Activated T-cell treated with anti-CD3 and anti-CD28 coated beads for 1 hour (primary cell): ENCODE measurements at places on chromosomes 16 and 17.

GRCh38 chr16:67718668-67719047 is 458 bp downstream of the GFOD2 start:
- no peak for DNase-seq

GRCh38 chr17:49889500-49889899 is 41.6 kb upstream of the TAC4 start:
- no peak for DNase-seq

DNA sequence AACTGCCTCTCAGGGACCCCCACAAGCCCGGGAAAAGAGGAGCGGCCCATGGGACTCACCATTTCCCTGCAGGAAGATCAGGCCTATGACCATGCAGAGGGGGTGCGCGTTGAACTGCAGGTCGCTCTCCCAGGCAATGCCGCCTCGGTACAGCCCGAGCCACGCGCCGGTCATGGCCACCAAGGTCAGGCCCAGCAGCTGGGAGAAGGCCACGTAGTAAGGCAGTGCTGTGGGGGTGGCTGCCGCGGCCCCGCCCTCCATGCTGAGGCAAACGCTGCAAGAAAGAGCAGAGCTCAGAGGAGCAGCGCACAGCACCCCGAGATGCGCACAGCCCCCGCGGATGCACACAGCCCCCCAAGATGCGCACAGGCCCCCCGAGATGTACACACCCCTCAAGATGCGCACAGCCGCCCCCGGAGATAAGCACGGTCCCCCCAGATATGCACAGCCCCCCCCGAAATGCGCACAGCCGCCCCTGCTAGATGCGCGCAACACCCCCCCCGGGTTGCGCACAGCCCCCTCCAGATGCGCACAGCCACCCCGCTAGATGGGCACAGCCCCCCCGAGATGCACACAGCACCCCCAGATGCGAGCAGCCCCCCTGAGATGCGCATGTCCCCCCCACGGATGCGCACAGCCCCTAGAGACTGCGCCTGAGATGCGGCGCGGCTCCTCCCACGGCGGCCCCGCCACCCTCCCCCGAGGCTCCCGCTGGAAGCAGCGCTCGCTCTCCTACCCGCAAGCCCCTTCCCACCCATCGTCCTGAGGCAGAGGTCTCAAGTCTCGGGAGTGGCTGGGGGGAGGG is 8.6 kb downstream of the CYB561 start:
- DNase-seq = no peak

DNA sequence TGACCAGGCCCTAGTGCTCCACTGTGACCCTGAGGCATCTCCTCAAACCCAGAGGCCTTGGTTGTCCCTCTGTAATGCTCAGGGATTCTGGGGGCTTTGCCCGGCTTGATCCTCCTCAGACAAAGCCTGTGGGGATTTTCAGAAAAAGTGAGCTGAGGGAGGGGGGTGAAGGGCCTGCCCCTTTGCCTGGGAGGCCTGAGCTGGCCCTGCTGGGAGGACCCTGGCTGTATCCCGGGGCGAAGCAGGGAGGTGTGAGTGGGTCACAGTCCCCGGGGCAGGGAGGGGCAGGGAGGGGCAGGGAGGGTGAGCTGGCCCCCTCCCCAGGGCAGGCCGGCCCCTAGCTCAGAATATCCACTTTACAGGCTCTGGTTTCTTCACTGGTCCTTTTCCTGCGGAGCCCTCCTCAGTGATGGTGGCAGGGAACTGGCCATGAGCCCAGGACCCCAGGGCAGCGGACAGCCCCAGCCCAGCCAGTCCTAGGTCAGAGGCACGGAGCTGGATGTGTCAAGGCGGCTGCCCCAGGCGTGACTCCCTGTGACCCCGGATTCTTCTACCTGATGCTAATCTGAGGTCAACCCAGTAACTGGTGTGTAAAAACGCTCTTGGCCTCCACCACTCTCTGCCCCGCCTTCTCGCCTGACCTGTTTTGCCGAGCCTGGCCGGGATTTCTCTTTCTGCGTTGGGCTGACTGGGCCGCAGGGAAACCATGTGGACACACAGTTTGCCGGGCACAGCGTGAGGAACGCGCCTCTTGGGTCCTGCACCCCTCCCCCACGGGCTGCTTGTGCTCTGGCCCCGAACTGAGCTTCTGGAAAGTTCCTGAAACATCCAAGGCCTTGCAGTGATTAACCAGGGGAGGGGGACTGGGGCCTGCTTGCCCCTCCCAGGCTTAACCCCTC is 5.8 kb upstream of the FASN start:
- no peak for DNase-seq

DNA sequence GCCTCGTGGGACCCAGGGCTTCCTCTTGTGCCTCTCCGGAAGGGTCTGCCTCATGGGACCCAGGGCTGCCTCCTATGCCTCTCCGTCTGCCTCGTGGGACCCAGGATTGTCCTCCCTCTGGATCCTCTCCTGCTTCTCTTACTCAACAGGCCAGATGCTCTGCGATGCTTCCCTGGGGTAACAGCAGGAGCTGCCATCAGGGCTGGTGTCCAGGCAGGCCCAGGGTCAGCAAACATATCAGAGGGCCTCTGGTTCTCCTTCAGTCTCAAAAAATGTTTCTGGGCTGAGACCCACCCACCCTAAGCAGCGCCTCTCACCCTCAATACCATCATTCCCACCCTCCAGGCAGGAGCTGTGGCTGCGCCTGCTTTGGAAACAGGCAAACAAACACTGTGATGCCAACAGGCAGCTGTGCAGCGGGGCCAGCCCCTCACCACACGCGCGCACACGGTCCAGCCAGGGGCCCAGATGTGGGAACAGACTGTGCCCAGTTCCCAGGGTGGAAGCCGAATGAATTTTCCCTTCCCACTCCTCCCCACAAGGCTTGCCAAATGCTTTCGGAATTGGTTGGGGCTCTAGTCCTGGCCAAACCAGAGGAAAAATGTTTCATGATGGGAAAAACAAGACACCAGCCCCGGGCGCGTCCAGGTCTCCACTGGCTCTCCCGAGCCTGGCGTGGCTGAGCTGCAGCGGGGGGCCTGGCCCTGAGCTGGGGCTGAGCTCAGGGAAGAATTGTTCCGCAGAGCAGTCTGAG is 11.3 kb downstream of the TIMM22 start:
- no peak for DNase-seq
